SJSA1 (cell line): ENCODE measurements at places on chromosomes 11 and 22. TPM values are rescaled to one million over a fixed set of nuclear protein-coding genes. Genes with fewer than 3 reads are reported as not detected.

DNA sequence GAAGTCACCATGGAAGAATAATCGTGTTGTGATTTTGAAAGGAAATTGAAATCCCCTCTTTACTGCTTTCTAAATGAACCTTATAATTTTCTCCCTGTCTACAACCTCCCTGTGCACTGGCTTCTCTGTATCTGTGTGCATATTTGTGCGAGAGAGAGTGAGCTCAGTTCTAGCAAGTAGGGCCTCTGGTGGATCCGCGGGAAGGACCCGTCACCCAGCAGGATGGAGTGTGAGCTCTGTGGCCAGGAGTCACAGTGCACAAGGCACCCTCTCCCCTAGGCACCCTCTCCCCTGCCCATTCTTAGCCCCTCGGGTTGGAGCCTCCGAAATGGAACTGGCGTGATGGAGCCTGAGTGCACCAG, 109.0 kb downstream of the TRIM29 start:
- no peak for DNase-seq

GRCh38 chr11:35365961-35366360, 53.4 kb downstream of the SLC1A2 start:
- no peak for DNase-seq

GRCh38 chr11:69203901-69204245, 48.1 kb downstream of the SMIM38 start:
- no peak for DNase-seq

PCF11 gene
- total RNA-seq, result 25.2 and 32.2 TPM in 2 replicates

- no peak for DNase-seq
These were observed 83.3 kb downstream of the GRIA4 start for GRCh38 chr11:105693075-105693759.

DNA sequence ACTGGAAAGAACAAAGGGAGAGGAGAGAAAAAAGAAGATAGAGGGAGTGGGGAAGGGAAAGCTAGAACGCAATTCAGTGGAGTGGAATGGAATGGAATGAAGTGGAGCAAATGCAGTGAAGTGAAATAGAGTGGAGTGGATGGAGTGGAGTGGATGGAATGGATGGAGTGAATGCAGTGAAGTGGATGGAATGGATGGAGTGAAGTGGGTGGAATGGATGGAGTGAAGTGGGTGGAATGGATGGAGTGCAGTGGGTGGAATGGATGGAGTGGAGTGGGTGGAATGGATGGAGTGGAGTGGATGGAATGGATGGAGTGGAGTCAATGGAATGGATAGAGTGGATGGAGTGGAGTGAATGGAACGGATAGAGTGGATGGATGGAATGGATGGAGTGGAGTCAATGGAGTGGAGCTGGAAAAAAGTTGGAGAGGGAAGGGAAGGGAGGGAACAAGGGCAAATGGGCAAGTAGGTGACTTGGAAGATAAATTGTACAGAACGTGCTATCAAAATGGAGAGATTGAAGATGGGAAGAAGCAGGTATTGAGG, 13.9 kb downstream of the IFITM10 start:
- DNase-seq, result no peak

DNA sequence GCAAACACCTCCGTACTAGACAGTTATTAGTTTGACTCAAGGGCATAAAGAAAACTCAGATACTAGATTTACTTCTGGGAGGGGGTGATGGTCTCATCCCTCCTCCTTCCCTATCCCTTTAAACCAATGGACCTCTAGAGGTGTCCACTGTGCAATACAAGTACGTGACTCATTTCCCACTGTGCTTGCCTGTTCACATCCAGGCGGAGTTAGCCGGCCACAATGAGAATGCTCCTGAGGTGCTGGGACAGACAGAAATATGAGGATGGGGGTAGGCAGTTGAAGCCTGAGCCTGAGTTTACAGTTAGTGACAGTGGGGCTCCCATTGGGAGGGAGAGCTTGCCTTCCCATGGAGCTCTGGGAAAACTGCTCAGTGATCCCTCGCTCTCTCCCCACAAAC, 8.4 kb upstream of the PMM1 start:
- DNase-seq, result peak; percentile 59

- no peak for DNase-seq
These were observed 92.6 kb downstream of the ENTHD1 start for GRCh38 chr22:39800790-39801520.

CCDC116 gene
- 0.13 TPM in 1 of 2 replicates, not detected in the other for total RNA-seq

DNA sequence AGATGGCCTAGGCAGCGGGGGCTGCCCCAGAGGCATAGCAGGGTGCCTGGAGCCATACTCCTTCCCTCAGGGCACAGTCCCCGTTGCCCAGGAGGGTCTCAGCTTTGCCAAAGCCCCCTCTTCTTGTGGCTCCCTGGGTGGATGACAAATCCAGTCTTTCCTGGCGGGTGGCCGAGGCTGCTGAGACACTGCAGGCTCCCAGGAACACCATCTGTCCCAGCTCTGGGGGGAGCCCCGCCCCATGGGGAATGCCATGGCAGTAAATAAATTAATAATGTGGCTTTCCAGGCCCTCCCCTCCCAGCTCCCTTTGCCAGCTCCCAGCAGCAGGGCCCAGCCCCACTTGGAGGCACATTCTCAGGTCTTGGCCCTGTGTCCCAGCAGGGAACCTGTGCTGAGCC, 45.0 kb downstream of the PDE2A start:
- no peak for DNase-seq

GRCh38 chr11:36436064-36436463, 74.0 kb downstream of the TRAF6 start:
- DNase-seq, result no peak
